T-helper 2 cell treated with Interferon-gamma antibody and Interleukin-4, amounts not matched to agents 5 μg/mL and 100 μg/mL, for 36 hours (primary cell): ENCODE measurements at places on chromosomes 7 and 10.

GRCh38 chr10:79111427-79111826 is 42.7 kb downstream of the ZMIZ1 start:
- no peak for DNase-seq

GRCh38 chr10:12980102-12980661 is 21.3 kb downstream of the CCDC3 start:
- no peak for DNase-seq

DNA sequence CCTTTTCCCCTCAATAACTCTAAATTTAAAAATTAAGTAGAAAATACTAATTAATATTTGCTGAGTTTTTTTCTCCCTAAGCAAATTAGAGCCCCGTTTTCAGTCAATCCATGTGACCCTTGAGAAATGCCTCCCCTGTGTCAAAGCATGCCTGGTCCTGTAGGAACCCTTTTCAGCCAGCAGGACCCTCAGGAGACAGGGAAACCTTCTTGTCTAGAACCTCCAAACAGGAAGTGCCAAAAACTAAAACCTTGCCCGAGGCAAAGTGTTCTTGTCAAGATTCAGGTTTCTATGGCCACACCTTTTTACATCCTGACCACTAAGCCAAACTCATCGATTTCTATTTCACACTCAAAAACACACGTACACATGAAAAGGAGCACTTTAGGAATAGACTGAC is 60.1 kb upstream of the NFE2L3 start:
- no peak for DNase-seq

GRCh38 chr10:79088176-79088575 is 19.4 kb downstream of the ZMIZ1 start:
- DNase-seq, result no peak

- DNase-seq, result no peak
These were observed 80.3 kb upstream of the SCIN start for GRCh38 chr7:12490107-12490688.

- no peak for DNase-seq
These were observed 83.1 kb downstream of the GRK5 start for GRCh38 chr10:119290301-119291048.

DNA sequence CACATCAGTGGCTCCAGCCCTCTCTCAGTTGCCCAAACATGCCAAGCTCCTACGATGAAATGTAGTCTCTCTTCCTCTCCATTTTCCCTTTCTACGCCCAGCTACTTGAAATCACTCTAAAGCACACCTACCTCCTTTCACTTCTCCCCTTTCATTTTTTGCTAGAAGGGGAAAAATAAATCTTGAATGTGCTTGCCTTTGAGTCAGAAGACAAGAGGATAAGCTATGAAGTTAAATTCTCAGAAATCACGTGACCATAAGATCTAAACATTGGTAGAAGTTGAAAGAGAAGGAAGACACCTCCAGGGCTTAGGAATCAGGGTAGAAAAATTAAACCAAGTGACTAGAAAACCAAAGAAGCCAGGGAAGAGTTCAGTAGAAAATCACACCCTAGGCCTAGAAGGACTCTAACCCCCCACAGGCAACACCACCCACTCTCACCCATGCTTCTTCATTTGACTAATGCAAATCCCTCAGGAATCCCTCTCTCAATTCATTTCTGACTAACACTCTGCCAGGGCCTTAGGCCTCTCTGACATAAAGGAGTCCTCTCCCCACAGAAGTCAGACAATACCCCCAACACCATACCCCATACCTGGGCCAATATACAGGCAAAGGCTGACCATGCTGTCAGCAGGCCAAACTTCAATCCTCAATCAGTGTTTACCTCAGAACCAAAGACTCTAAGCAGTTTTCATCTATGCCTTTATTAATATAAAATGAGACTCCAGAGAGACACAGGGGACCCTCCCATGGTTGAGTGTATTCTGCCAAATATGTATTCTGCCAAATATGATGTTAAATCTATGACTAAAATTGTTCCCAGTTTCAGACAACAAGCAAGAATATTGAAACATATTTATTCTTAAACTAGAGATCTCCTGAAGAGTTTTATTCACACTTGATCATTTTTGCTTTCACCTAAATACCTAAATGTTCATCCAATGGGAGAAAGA is 84.8 kb downstream of the ELMO1 start:
- no peak for DNase-seq

- DNase-seq, result no peak
These were observed 40.7 kb downstream of the RALA start for GRCh38 chr7:39664057-39664456.

- DNase-seq, result no peak
These were observed 64.5 kb downstream of the MCMBP start for GRCh38 chr10:119807960-119808697.

DNA sequence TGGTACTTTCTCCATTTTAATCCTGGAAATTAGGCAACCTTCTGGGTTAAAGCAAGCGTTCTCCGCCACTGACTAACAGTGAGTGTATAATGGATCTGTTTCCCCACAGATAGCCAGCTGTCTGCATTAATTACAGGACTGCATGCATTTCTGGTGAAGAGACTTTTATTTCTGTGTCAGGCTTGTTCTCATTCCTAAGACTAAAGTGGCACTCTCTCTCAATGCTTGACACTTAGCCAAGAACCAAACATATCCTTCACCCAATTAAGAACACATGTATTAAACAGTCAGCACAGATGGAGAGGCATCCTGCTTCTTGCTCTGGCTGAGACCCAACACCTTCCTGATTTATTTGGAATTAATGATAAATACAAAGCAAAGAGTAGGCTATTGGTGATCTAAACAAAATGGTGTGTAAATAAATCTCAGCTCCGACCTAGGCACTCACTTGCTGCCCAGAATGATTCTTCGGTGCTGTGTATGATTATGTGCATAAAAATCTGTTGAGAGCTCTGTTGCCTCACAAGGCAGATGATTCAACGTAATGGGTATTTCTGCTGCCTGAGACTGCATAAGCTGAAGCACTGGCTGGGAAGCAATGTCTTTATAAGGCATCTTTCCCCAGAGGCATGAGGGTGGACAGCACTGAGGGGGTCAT is 16.8 kb downstream of the CALU start:
- no peak for DNase-seq

GRCh38 chr10:71766717-71767419 is 6.5 kb downstream of the VSIR start:
- DNase-seq, result no peak

- no peak for DNase-seq
These were observed 942.5 kb upstream of the ZWINT start for GRCh38 chr10:57303566-57303965.

DNA sequence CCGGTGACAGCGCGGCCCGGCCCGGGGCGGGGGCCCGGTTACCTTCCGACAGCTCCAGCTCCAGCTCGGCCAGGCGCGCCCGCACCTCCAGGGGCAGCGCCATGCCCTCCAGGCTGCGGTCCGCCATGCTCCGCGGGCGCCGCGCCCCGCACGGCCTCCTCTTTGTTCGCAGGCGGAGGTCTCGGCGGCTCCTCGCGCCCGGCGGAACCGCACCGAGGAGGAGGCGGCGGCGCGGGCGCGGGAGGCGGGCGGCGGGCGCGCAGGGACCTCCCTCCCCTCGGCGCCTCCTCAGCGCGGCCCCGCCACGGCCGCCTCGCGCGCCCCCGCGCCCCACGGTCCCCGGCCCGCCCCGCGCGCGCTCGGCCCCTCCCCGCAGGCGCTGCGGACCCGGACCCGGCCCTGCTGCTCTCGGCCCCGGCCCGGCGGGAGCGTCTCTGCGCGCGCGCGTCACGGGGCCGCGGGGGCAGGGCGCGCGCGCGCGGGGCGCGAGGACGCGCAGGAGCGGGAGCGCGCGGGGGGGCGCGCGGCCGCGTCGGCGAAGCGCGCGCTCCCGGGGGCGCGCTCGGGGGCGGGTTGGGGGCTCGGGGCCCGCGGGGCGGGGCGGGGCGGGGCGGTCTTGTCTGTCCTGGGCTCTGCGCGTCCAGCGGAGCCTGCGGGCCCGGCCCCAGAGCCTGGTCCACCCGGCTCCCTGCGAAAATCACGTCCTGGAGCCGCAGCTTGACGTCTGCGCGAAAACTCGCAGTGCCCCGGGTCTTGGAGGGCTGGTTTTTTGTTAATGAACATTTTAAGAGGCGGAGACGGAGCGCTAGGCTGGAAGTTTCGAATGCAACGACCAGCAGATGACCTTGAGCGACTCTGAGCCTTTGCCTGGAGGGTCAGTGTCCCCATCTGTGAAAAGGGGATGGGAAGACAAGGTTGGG is at the start of gene DIP2C:
Gene DIP2C, minus strand, starts transcription at position 217 of the 920 bp plus-strand sequence. Its CDS starts 90 bp downstream, at position 127.
- no peak for DNase-seq

GRCh38 chr10:36730316-36730715 is 395.1 kb upstream of the ANKRD30A start:
- no peak for DNase-seq

DNA sequence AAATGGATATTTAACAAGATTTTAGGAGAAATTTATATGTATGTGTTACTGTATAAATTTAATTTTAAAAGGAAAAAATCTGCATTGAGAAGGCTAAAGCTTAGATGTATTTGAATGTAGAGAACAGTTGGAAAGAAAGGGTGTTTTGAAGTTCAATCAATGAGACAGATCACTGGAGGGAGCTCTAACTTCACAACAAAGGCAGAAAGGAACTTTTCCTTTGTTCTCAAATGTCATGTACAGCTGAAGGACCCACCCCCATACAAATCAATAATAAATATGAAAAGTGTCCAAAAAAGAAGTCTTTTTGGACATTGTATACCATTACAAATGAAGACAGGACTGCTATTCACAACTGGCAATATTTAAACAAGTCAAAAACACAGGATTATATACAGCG is 403.4 kb downstream of the DNAJB9 start:
- DNase-seq, result no peak
